MCF 10A (cell line): ENCODE measurements at places on chromosomes 13 and 19.

DNA sequence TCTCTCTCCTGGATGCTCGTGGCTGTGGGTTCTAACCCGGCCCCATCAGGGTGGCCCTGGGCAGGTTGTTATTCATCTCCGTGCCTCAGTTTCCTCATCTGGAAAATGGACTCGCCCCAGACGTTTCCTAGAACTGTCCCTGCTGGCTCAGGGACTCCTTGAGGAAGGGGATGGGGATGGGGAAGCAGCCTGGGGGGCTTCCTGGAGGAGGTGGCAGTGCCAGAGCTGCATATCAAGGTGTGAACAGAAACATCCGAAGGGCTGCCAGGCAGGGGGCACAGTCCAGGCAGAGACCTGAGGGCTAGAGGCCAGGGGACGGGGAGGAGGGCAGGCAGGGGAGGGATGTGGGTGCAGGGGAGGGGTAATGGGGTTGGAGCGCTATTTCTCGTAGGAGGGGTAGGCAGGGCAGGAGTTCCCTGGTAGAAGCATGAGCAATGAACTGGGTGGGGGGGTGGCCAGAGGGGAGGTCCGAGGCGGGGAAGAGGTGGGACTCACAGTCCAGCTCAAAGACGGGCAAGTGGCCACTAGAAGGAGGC, 3.6 kb upstream of the ELANE start:
- H3K36me3 ChIP-seq, result no peaks in the 10 kb centered on the region
- no peak overlapping the region for H3K4me3 ChIP-seq
- DNase-seq, result no peak
- H3K27ac ChIP-seq, result no peak overlapping the region
- peaks cover 14% of the 10 kb centered on the region for H3K4me1 ChIP-seq

DNA sequence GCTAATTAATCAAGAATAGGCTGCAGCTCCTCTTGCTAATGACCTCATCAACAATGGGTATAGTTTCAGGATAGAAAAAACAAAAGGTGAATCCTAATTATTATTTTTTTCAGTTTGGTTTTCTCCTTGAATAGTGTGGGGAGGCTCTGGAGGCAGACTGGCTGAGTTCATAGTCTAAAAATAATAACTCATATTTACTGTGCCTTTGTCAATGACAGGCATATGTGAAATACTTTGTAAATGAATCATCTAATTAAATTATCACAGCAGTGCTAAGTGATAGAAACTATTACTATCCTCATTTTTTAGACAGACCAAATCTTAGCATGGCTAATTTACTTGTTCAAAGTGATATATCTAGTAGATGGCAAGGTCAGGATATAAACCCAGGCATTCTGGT, 1261.0 kb upstream of the SLC10A2 start:
- no peaks in the 10 kb centered on the region for H3K4me1 ChIP-seq
- no peaks in the 10 kb centered on the region for H3K36me3 ChIP-seq
- no peak overlapping the region for H3K4me3 ChIP-seq
- H3K27ac ChIP-seq, result no peak overlapping the region
- no peaks in the 10 kb centered on the region for H3K27me3 ChIP-seq

GRCh38 chr19:18339723-18340122, 675 bp upstream of the PGPEP1 start:
- peaks cover 8% of the 10 kb centered on the region for H3K36me3 ChIP-seq
- peaks cover 11% of the 10 kb centered on the region for H3K4me1 ChIP-seq
- H3K4me3 ChIP-seq, result peak overlapping the region; percentile 58
- DNase-seq, result no peak
- H3K27ac ChIP-seq, result no peak overlapping the region

GRCh38 chr19:2666344-2666994, 36.0 kb downstream of the GNG7 start:
- no peak overlapping the region for H3K27ac ChIP-seq
- no peak overlapping the region for H3K4me3 ChIP-seq
- no peak for DNase-seq
- H3K27me3 ChIP-seq, result no peaks in the 10 kb centered on the region
- peaks cover 7% of the 10 kb centered on the region for H3K36me3 ChIP-seq
- no peaks in the 10 kb centered on the region for H3K4me1 ChIP-seq

DNA sequence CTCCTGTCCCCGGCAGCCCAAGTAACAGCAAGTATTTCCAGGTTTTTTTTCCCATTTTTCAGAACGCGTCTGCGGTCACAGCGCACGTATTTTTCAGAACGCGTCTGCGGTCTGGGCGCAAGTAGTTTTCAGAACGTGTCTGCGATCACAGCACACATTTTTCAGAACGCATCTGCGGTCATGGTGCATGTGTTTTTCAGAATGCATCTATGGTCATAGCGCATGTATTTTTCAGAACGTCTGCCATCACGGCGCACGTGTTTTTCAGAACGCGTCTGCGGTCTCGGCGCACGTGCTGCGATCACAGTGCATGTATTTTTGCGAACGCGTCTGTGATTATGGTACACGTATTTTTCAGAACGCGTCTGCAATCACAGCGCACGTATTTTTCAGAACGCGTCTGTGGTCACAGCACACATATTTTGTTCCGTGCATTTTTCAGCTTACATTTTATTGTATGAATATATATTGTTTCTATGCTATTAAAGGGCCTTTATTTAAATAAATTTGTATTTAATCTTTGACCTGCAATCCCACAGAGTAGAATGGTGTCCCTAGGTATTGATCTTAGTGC, 19.7 kb downstream of the ATP4B start:
- no peak for DNase-seq
- no peaks in the 10 kb centered on the region for H3K4me1 ChIP-seq
- no peaks in the 10 kb centered on the region for H3K27me3 ChIP-seq
- no peak overlapping the region for H3K27ac ChIP-seq

DNA sequence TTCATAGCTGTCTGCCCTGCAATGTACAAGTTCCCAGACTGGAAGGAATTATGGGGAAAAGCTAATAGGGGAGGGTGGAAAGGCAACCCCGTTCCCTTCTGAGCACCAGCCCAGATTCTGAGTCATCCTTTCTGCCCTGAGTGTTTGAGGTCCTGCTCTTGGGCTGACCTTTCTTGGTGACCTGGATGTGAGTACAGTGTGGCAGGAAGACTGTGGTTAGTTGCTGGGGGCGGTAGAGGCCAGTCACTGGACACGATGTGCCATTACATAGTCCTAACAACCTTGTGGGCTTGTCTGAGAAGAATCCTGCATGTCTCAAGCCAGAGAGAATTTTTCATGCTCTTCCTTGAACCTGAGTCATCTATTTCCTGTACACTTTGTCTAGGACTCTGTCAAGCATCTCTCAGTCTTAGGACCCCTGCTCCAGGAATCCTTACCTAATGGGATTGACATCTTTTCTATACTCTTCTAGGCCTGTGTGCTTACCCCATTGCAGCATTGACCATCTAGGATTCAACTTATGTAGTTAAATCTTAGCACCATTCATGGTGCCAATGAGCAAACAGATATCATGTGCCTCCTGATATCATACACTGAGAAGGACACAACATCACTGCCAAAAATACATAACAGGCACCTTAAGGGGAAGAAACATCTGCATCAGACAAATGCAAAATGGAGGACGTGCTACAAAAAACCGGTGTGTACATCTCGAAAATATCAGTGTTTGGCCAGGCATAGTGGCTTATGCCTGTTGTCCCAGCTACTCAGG, 8.1 kb upstream of the ANGPTL4 start:
- H3K4me3 ChIP-seq, result no peak overlapping the region
- H3K27me3 ChIP-seq, result no peaks in the 10 kb centered on the region
- peaks cover 5% of the 10 kb centered on the region for H3K36me3 ChIP-seq
- H3K4me1 ChIP-seq, result peaks cover 20% of the 10 kb centered on the region
- peak; percentile 99 for DNase-seq

DNA sequence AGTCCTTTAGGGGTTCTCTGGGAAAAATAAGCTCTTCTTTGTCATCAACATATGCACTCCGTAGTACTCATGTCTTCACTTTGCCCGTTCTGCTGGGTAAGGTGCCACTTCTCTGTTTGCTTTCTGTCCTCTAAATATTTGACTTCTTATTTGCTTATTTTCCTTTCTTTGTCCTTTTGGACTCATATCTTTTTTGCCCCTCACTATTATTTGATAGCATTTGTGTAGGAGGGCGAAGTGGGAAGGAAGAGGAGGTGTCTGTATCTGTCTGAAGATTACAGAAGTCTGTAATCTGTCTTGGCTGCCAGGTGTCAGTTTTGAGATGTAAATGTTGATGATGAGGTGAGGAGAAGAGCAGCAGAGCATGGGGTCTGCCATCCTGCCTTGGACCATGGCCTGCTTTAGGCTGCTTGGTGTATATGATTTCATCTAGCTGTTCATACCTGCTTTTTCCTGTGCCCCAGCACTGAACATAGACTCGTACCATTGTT, 30.8 kb downstream of the USPL1 start:
- no peaks in the 10 kb centered on the region for H3K27me3 ChIP-seq
- no peak for DNase-seq
- peaks cover 66% of the 10 kb centered on the region for H3K36me3 ChIP-seq
- H3K4me1 ChIP-seq, result no peaks in the 10 kb centered on the region
- H3K4me3 ChIP-seq, result no peak overlapping the region

DNA sequence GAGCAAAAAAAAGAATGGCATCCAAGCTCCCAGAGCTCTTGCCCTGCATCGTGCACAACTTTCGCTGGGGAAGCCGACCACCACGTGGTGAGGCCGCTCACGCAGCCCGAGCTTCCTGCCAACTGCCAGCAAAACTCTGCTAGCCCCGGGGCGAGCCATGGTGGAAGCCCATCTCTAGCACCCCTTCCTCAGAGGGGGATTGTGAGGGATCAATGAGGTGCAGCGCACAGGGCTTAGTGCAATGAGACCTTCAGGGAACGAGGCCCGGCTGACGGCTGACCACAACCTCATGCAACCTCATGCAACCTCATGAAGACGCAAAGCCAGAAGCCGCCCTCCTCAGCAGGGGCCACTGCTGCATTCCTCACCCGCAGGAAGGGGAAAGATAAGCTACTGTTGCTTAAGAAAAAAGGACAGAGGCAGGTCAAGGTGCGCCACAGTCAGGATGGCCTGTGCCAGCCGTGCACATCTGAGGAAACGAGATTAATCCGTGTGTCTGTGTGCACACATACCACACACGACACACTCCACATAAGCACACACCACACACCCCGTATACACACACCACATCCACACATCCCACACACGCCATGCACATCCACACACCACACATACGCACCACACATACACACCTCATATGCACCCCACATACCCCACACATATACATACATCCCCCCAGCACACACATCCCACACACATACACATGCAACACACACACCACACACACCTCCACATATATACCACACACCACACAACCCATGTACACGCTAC, 9.6 kb downstream of the HSPBP1 start:
- no peak overlapping the region for H3K27ac ChIP-seq
- H3K27me3 ChIP-seq, result no peaks in the 10 kb centered on the region
- H3K36me3 ChIP-seq, result peaks cover 34% of the 10 kb centered on the region
- no peaks in the 10 kb centered on the region for H3K4me1 ChIP-seq

GRCh38 chr19:31344403-31344802, 4.8 kb downstream of the TSHZ3 start:
- H3K27me3 ChIP-seq, result no peaks in the 10 kb centered on the region
- H3K4me1 ChIP-seq, result no peaks in the 10 kb centered on the region
- H3K4me3 ChIP-seq, result no peak overlapping the region
- no peak overlapping the region for H3K27ac ChIP-seq

DNA sequence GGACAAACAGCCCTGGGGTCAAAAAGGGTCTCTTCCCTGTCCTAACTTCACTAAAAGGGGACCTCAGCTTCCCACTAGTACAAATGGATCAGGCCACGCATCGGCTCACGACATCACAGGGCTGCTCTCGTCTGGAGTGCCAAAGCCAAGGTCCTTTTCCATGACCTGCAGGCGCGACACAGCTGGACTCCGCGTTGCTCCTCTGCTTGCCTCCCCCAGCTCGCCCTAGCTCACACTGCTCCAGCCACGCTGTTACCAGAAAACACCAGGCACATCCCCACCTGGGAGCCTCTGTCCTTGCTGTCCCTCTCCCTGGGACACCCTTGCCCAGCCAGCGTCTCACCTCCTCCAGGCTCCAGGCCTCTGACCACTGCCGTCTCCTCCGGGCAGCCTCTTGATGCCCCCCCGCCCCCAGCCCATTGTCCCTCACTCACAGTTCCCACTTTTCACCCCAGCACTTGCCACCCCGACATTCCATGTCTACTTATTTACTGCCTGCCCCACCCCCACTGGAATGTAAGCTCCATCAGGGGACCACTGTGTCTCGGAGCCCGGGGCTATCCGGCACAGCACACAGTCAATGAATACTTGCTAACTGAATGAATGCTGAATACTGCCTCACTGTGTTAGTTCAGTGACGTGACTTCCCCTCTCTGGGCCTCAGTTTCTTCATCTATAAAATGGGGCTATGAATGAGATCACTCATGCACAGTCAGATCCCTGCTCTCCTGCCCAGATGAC, 20.7 kb downstream of the AKT2 start:
- peaks cover 45% of the 10 kb centered on the region for H3K36me3 ChIP-seq
- H3K4me1 ChIP-seq, result no peaks in the 10 kb centered on the region
- H3K4me3 ChIP-seq, result no peak overlapping the region
- no peak for DNase-seq

- H3K4me3 ChIP-seq, result no peak overlapping the region
- no peaks in the 10 kb centered on the region for H3K27me3 ChIP-seq
- no peaks in the 10 kb centered on the region for H3K36me3 ChIP-seq
- no peak for DNase-seq
These were observed 18.2 kb downstream of the FCGBP start for GRCh38 chr19:39916236-39916635.

GRCh38 chr19:29923653-29924052, 18.4 kb upstream of the URI1 start:
- H3K4me1 ChIP-seq, result no peaks in the 10 kb centered on the region
- peaks cover 12% of the 10 kb centered on the region for H3K27me3 ChIP-seq
- H3K36me3 ChIP-seq, result no peaks in the 10 kb centered on the region
- H3K27ac ChIP-seq, result no peak overlapping the region

- H3K27me3 ChIP-seq, result no peaks in the 10 kb centered on the region
- H3K4me3 ChIP-seq, result peak overlapping the region; percentile 32
- H3K36me3 ChIP-seq, result no peaks in the 10 kb centered on the region
- H3K27ac ChIP-seq, result peak overlapping the region; percentile 73
These were observed 181.2 kb downstream of the COL4A1 start for GRCh38 chr13:110125613-110126272.

DNA sequence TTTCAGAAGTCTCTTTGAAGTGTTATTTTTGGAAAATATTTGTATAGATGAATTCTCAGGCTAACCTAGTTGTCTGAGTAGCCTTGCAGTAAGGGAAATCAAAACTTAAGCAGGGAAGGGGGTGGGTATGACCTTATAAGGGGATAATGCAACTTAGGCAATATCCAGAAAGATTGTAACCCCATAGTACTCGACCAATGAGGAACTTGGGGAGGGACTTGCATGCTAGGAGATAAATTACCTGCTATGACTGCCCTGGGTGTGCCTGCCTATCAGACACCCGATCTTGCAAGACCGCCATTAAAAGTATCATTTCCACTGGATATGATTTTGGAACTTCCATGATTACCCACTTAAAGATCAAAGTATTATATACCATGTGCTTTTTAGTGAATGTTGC, 23.0 kb upstream of the RFXAP start:
- DNase-seq, result no peak
- H3K27ac ChIP-seq, result no peak overlapping the region
- no peaks in the 10 kb centered on the region for H3K36me3 ChIP-seq
- H3K4me1 ChIP-seq, result no peaks in the 10 kb centered on the region
- H3K4me3 ChIP-seq, result no peak overlapping the region
